ENCODE measurements at places on chromosomes 11 and 22. TPM values are rescaled to one million over a fixed set of nuclear protein-coding genes. Genes with fewer than 3 reads are reported as not detected.

TMEM191C gene
- total RNA-seq: 78.2 TPM

MGAT3 gene
- total RNA-seq: 6.4 TPM

DBX1 gene
- not detected for total RNA-seq

DRD4 gene
- total RNA-seq: 3.3 TPM

AP1B1 gene
- total RNA-seq: 92.0 TPM

ZNF280B gene
- 73.3 TPM for total RNA-seq

NRGN gene
- 3.0 TPM for total RNA-seq

LDHAL6A gene
- 2.4 TPM for total RNA-seq

BTBD18 gene
- total RNA-seq: 7.2 TPM

GRCh38 chr11:64880240-64881001 lies 2.0 kb upstream of the EHD1 start:
- peak; percentile 57 for DNase-seq

DNA sequence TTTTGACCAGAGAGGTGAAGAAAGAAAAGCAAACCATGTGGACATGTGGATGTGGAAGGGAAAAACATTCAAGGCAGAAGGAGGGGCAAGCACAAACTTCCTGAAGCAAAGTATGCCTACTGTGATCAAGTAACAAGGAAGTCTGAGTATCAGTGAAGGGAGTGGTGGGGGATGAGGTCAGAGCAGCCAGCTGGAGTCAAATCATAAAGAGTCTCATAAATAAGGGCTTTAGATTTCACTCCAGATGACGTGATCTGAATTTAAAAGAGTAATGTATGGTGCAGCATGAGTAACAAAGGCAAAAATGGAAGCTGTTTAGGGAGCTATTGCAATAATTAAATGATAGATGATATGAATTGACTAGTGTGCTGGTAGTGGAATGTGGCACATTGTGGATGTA lies 665.4 kb upstream of the CCDC90B start:
- no peak for DNase-seq

DNA sequence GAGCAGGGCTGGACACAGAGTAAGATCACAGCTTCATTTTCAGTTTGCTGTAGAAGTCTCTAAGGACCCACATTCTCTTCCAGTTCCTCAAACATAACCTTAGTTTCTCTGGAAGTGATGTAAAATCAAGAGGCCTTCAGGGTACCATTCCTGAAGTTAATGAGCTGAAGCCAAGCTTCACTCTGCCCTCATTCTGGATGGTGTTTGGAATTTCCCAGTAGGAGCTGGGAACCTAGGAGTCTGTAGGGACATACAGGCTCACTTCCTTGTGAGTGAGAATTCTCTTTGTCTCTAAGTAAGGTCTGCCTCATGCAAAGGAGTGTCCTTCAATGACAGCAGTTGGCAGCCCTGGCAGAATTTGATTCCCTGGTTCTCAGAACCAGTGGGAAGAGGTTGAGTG lies 142.4 kb upstream of the NARS2 start:
- DNase-seq: no peak

- no peak for DNase-seq
These were observed 2.7 kb upstream of the RAG1 start for GRCh38 chr11:36565031-36565610.

DNA sequence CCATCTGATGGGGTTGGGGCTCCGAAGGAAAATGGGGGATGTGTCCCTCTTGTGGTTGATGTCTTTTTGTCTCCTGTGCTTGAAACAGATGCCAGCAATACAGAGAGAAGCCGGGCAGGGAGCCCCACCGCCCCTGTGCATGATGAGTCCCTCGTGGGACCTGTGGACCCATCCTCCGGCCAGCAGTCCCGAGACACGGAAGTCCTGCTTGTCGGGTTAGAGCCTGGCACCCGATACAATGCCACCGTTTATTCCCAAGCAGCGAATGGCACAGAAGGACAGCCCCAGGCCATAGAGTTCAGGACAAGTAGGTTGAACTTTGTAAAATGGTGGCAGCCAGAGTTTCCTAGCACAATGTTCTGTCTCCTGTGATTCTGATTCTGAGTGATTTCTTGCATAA lies 91.7 kb upstream of the OR4B1 start:
- no peak for DNase-seq

GRCh38 chr11:62012451-62012831 lies 45.0 kb upstream of the FTH1 start:
- no peak for DNase-seq

DNA sequence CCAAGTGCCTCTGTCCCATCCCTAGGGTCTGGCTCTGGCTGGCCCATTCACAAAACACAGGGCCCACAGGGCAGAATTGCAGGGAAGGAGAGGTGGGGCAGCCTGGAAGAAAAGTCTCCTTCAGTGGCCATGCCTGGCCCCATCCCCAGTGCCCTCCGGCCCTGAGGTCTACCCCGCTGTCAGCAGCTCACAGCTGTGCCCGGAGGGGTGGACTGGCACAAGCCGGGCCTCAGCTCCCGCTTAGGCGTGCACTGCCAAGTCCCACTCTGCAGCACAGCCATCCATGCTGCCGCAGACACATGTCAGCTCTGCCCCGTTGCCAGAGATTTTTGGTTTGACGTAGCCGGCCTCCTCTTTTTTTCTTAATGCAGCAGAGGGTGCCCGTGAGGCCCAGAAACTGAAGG lies 3.9 kb upstream of the SCN2B start:
- peak; percentile 71 for DNase-seq

DNA sequence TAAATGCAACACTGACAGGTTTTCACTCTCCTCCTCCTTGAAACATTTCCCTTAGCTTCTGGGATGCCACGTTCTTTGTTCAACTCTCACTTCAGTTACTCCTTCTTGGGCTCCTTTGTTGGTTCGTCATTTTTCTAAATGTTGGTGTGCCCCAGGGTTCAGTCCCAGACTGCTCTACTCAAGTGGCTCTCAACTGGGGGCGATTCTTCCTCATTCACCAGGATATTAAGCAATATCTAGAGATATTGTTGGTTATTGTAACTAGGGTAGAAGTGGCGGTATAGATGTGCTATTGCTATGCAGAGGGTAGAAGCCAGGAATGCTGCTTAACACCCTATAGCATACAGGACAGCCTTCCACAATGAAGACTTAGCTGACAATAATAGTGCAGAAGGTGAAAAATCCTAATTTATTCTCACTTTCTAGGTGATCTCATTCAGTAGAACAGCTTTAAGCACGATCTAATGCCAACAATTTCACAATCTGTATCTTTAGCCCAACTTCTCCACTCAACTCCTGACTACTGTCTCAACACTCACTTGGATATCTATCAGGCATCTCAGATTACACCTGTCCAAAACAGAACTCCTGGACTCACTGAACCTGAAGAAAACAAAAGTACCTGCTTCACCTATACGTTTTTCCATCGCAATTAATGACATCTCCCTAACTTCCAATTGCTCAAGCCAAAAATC lies 4.6 kb downstream of the NUP160 start:
- no peak for DNase-seq

- DNase-seq: no peak
These were observed 126.3 kb downstream of the SLC1A2 start for GRCh38 chr11:35293035-35293434.

DNA sequence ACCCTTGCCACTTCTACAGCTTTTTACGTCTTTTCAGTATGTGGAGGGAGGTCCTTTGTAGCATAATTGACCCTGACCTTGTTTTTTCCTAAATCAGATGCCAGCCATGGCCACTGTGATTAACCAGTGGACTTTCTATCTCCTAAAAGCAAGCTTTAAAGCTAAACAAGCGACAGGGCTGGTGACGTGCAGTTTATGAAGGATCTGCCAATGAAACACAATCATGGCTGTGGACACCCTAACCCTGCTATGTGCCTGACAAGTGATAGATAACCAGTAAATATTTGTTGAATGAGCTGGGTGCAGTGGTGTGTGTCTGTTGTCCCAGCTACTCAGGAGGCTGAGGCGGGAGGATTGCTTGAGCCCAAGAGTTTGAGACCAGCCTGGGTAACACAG lies 64.2 kb downstream of the LIF start:
- DNase-seq: no peak

GRCh38 chr11:8357891-8358566 lies 94.4 kb upstream of the LMO1 start:
- DNase-seq: no peak

DNA sequence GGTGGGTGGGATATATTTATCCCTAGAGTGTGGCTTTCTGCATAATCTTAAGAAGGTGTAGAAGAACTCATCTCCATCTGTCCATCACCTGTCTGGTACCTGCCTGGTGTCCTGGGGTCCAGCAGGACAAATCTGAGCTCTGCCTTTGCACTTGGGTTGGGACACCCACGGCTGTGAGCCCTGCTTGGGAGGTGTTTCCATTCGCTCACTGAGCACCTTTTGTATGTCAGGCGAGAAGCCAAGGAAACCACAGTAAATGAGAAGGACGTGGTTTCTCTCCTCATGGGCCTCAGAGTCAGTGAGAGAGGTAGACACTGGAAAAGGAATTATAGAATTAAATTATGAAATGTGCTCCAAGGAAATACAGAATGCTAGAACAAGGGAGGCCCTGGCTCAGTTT lies 555.9 kb downstream of the MIAT start:
- DNase-seq: no peak

- no peak for DNase-seq
These were observed 47.8 kb upstream of the TMEM45B start for GRCh38 chr11:129767827-129768226.

Data from testis (tissue), 5 donors.